ENCODE measurements at places on chromosomes 7 and 10.
A peak's percentile ranks its signal among the peaks of the same experiment; 100 is the strongest.

DNA sequence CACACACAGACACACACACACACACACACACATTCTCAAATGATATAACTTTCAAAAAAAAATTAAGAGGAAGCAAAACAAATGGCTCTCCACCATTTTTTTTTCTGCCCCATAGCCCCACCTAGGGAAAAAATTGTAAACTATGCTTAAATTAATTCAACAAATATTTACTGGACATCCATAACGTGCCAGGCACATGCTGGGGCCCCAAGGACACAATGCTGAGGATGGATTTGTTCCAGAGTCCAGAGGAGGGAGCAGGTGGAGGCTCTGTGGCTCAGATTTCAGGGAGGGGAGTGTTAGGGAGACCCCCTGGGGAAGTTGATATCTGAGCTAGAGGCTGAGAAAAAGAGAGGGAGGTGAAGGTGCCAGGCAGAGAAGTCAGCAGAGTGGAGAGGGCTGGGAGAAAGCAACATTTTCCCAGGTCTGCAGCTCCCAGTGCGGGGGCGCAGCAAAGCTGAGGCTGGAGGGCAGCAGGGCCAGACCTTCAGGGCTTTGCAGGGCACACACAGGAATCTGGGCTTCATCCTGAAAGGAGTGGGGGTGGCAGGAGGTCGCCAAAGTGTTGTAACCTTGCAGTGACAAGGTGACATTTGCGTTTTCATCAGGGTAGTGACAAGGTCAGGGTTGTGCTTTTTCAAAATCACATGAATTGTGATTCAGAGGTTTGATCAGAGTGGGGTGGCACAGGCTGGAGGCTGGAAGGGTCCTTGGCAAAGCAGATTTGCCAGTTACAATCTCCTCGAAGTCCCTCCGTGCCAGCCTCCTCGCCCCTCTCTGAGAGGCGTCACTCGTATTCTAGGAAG lies 261.6 kb downstream of the WDR11 start:
- no peak for DNase-seq

DNA sequence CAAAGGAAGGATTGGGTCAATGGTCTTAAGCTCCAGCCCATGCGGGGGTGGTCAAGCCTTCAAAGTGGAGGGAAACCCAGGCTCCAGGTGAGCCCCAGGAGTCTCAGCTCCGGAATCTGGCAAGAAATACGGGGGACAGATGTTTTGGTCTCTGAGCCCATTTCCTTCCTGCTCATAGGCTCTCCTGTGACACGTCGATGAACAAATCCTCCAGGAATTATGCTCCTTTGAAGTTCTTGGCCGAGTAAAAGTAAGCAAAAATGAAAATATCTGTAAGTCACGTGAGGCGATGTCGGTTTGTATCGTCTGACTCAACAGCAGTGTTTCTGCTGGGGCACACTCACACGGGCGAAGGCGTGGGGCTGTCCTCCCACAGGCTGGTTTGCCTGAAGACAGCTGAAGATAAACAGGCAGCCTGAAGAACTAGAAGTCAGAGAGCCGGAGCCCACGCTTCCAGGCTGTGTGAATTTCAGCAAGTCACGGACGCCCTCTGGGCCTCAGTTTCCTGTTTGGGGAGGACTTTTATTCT lies 52.6 kb upstream of the SMNDC1 start:
- DNase-seq, result no peak

DNA sequence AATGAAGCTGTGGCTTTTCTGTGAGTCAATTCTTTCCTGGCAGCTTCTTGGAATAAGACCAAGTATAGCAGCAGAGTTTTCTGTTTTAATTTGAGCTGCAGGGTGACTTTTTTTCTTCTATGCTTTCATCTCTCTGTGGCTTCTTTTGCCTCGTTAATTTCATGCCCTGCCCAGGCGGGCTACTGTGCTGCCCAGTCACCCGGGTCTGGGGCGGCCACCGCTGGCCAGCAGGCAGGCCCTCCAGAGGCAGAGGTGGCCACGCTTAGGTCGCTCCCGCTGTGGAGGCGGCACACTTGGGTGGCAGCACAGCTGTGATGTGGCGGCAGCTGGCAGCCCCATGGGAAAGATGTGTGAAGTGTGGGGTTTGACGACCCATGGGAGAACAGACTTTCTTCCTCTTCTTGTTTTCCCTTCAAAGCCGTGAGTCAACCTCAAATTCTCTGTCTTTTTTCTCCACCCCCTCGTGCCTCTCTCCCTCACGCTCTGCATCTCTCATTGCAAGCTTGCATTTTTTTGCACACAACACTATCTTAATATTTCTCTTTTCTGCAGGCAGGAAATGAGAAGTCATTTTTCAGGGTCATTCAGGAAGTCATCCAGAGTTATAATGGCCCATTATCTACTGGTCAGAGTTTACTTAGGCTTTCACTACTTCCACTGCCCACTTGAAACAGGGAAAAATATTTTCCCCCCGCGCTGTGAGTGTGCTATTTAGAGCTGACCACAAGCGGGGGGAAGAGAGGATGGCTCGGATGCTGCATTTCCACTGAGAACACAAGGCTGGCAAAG lies 67.8 kb downstream of the EGFR start:
- DNase-seq, result no peak

DNA sequence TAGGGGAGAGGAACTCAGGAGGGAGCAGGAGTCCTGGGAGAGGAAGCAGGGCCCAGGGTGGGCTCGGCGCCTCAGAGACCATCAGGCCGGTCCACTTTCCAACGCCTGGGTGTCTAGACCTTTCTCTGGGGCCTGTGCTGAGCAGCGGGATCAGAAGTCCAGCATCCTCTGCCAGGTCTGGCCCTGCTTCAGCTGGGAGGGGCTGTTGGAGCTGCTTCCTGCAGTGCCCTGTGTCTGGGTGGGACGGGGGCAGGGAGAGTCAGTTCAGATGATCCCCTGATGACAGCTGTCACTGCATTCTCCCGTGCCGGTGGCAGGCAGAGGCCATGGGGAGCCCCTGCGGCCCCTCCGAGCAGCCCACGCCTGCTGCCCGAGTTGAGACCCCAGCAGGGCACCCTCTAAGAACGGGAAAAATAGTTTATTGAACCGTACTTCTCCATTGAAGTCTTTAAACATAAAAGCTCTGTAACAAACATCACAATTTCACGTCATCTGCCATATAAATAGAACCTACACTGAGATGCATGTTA lies 23.3 kb downstream of the AP5Z1 start:
- no peak for DNase-seq

DNA sequence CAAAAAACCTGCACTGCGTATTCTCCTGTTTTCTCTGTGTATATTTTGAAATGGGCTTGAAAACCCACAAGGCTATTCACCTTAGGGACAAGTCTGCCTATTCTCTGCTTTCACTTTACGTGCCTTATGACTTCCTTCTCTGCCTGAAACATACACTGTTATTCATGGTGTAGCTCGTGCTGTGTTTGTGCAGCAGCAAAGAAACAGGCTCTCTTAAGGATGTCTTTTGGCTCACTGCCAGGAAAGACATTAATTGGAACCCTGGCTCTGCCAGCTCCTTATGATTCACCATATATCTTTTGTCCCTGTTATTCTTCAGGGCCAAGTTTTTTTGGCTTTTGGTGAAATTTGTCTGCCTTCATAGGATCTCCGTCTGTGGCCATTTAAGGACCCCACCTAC lies 92.4 kb downstream of the TMEM106B start:
- DNase-seq, result no peak

DNA sequence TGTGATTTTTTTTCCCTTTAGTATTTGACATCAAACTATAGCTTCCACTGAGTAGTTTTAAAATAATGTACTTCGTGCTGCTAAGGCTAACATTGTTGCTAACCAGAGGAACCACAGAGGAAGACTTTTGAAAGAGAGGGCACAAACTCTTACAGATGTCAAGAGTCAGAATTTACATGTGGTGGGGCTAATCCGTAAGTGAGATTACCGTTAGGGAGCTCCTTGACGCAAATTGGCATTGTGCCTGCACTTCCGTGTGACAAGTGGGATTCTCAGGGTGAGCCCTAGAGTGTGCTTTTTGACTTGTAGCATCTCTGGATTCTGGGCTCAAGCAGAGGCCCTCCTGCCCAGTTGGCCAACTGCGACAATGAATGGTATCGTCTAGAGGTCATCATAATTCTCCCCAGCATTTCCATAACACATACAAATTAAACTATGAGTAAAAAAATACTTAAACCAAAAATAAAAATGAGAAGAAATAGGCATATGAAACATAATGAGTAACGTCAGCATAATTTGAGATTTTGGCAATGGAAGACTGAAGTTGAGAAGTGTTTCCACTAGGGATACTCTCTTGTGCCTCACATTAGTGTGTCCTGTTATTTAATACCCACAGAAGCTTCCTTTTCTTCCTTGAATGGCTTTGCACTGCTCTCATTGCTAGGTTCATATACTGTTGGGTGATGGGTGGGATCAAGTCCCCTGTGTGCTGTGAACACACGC lies 164.0 kb downstream of the SDK1 start:
- DNase-seq, result no peak

- no peak for DNase-seq
These were observed 179.2 kb upstream of the CDCA7L start for GRCh38 chr7:22124941-22125340.

DNA sequence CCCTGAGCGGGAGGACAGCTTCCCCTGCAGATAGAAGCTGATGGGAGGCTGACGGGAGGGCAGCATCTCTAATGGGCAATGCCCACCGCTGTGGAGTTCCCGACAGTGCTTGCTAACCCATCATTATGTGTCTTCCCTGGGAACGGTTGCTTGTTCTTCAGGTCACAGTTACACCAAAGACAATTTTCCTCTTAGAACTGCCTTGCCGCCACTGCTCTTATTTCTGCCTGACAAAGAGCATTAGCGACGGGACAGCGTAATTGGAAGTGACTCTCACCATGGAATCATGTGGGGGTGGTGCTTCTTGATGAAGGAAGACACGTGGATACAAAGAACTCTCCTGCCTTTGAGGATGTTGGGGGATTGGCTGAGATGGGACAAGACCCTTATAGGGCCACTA lies 81.3 kb upstream of the NPS start:
- no peak for DNase-seq

GRCh38 chr7:142885311-142886230 lies at the start of gene TRPV6:
Gene TRPV6 (minus strand): TSS chr7:142885745.
- no peak for DNase-seq

- DNase-seq, result no peak
These were observed 93.2 kb downstream of the AKR1D1 start for GRCh38 chr7:138169441-138169851.

DNA sequence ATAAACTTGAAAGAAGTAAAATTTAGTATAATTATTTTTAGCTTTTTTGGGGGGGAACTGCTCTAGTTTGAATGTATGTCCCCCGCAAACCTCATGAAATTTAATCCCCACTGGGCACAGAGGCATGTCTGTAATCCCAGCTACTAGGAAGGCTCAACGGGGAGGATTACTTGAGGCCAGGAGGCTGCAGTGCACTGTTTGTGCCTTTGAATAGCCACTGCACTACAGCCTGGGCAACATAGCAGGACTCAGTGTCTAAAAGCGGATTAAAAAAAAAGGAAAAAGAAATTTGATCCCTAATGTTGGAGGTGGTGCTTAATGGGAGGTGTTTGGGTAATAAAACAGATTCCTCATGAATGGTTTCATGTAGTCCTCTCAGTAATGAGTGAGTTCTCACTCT lies 43.1 kb upstream of the PHF14 start:
- DNase-seq, result no peak

- DNase-seq, result peak; percentile 49
These were observed 393.6 kb upstream of the GALNT17 start for GRCh38 chr7:70738151-70738885.

- DNase-seq, result no peak
These were observed 134.9 kb upstream of the ANK3 start for GRCh38 chr10:60524541-60524940.

DNA sequence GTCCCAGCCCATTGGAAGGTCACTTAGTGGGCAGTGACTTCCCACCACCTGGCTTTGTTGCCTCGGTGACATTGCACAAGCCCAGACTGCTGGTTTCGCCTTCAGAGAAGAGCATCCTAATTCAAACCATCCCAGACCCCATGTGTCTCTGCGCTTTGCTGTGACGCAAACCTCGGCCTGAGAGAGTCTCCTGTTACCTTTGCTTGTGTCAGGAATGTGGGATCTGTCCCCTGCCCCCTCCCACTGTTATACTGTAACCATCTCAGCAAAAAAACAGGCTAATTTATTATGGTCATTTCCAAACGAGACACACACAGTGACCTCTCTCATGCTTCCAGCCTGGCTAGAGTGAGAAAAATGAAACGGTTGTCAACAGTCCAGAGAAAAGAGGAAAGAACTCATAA lies 25.0 kb upstream of the AQP1 start:
- DNase-seq, result no peak

DNA sequence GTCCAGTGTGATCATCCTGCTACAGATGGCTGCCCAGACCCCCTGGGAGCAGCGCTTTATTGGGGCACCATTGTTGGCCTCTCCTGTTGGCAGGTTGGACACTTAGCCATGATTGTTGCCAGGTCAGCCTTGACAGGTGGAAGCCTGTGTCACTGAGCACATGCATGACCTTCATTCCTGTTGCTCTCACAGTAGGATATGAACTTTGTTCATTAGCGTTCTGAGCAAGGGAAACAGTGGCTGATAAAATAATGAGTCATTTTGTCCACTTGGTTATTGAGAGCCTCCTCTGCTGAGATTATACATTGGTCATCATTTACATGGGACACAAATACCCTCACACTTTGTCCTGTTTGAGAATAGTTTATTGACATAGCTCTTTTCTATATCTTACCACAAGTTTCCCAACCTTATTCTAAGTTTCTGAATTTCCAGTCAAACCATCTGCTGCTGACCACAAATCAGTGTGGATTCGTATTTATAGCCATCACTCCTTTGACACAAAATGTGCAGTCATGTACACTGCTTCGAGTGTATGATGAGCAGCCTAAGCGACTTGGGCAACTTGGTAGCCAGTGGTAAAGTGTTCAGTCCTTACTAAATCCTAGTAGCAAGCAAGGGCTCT lies 102.6 kb downstream of the TPST1 start:
- no peak for DNase-seq

GRCh38 chr10:49150426-49150825 lies 16.6 kb upstream of the FAM170B start:
- no peak for DNase-seq
